ENCODE measurements at places on chromosomes 5 and 9.

GRCh38 chr5:79107020-79107796, 4.4 kb upstream of the BHMT start:
- peak; percentile 32 for DNase-seq

GRCh38 chr9:19140259-19140658, 13.0 kb upstream of the PLIN2 start:
- DNase-seq: no peak

- peak; percentile 70 for DNase-seq
These were observed 38.8 kb upstream of the LIFR start for GRCh38 chr5:38595132-38595745.

GRCh38 chr5:167786871-167787578, 504.4 kb upstream of the WWC1 start:
- DNase-seq: no peak

DNA sequence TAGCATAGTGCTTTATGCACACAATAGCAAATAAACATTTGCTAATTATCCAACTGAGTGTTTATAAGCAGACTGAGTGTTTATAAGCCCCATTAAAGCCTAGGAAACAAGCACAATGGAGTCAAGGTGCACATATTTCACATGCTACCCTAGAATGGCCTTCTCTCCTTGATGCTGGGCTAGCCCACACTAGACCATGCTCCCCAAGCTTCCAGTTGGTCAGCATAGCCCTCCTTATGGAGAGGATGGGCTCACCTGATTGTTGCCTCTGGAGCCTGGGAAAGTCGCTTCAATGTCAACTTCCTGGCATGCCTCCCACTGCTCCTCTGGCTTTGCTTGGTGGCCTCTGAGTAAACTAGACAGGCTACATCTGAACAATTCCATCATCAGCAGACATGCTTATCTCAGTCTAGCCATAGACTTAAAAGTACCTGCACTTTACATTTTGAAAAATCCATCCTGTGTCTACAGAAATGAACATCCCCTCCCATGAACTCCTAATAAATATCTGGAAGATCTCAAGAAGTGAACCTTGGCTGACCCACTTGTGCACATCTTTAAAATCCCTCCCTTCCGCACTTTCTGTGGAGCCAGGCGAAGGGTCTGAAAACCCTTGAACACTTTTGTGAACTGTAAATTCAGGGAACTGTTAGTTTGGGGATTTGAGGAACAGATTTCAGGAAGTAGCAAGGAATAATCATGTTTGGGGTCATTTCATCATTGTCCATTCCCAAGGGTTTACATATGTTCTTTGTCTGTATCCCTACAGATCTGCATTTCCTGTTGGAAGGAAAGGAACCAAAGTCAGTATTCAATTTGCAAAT, 486.6 kb downstream of the ARHGEF28 start:
- DNase-seq: no peak
